ENCODE measurements at places on chromosomes 13 and 19.
A peak's percentile ranks its signal among the peaks of the same experiment; 100 is the strongest.

- no peak for DNase-seq
Measured at GRCh38 chr19:13700621-13701020, 63.7 kb upstream of the MRI1 start.

DNA sequence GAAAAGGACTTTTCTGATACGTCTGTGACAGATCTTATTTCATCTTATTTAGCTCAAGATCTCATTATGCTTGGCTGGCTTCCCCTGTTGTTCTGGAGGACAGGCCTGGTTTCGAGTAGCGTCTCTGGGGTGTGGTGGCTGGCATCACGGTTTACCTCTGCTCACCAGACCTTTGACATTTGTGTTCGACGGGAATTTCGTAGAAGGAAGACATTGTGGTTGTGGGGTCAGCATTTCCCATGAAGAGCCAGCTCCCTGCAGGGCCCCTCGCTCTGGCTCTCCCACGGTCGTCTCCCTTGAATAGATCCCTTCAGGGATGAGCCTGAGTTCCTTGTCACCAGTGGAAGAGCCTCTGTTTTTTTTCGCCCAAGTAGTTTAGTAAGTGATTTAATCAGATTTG, 78.6 kb upstream of the TEX29 start:
- DNase-seq = no peak

GRCh38 chr13:42847891-42848663, 66.7 kb downstream of the FAM216B start:
- DNase-seq = no peak

- DNase-seq = peak; percentile 19
Measured at GRCh38 chr19:47510516-47511127, 4.2 kb downstream of the NAPA start.

DNA sequence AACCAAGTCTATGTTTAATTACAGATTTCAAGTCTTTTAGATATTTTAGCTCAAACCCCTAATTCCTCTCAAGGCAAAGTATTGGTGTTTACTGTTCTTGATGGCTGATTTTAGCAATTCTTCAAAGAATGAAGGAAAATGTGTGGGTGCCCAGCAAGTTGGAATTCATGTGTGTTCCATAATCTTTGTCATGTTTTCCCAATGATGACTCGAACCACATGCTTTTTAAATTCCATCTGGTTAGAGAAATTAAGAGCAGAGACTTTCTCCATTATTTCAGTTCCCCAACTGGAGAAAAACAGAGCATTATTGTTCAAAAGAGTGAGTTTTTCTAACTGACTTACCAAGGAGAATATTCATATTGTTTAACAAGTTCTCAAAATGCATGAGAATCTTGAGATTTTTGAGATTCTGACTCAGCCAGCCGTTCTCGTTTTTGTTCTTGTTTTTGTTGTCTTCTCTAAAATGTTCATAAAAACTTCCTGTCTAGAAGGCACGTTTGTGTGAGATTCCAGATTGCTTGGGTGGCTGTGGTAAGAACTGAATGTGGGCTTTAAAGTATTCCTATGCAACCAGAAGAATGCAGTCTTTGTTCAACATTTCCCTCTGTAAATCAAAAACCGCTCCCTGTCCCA, 404.7 kb downstream of the IRS2 start:
- DNase-seq = no peak

- DNase-seq = peak; percentile 88
Measured at GRCh38 chr19:4534836-4535658, at the start of gene PLIN5. Gene PLIN5, minus strand, starts transcription at chr19:4535224. Its CDS starts 1,150 bp downstream, at chr19:4534074.

GRCh38 chr13:99691552-99691951, 190.3 kb downstream of the TM9SF2 start:
- no peak for DNase-seq

DNA sequence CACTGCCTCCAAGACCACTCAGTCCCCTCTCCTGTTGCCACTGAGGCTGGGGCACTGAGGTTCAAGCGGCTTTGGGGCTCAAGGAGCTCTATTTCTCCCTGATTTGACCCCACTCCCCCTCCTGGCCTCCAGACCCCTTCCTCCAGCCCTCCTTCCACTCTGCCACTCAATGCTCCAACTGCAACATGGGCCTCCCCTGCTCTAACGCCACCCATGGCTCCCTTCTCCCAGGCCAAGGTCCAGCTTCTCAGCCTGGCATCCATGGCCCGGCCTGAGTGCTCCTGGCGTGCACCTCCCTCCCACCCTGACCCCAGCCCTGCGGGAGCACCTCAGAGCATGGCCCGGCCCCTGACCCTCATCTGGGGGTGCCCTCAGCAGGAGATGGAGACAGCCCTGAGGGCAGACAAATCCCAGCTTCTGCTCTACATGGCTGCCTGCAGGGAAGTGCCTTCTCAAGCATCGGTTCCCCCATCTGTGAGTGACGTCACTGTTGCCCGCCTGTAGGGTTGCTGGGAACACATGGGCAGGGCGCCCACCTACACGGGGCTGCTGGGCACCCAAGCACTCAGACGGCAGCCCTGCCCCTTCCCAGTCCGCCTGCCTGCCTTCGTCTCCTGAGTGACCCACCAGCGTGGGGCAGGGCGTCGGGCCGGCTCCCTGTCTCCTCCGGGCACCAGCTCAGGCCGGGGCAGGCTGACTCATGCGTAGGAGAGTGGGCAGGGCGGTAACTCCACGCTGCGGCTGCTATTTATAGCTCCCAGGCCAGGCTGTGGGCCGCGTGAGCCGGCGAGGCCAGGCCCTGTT, 1.6 kb upstream of the DIRAS1 start:
- DNase-seq = peak; percentile 77

GRCh38 chr13:106906426-106906996, 338.6 kb upstream of the ARGLU1 start:
- DNase-seq = no peak

DNA sequence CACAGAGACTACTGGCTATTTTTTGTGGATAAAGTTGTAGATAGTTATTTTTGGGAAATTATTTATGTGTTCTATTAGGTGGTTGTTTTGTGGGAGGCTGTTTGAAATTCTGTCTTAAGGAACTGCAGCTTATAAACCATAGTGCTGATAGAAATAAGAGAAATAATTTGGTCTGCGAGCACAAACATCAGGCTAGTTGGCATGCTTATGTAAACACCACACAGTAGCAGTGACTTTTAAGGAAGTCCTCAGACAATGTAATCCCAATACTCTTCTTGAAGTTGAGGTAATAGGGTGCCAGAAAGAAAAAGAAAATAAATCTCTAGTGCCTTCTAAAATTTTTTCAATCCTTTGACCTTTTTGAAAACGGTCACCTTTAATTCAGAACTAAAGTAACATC, 23.9 kb downstream of the KL start:
- no peak for DNase-seq

DNA sequence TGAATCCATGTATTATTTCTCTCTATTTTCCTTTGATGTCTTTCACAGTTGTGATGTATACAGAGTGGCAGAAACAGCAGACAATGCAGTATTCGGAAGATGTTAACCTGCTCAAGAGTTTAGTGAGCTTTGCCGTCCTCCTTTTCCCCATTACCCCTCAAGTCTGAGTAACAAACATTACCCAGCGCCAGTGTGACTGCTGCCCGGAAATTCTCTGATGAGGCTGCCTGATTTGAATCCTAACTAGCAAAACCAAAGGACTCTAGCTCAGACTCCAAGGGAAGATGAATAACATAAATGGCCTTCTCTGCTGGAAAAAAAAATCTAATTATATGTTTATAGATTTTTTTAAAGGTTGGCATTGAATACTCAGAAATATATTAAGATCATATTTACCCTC, 247.3 kb upstream of the SOX21 start:
- no peak for DNase-seq

DNA sequence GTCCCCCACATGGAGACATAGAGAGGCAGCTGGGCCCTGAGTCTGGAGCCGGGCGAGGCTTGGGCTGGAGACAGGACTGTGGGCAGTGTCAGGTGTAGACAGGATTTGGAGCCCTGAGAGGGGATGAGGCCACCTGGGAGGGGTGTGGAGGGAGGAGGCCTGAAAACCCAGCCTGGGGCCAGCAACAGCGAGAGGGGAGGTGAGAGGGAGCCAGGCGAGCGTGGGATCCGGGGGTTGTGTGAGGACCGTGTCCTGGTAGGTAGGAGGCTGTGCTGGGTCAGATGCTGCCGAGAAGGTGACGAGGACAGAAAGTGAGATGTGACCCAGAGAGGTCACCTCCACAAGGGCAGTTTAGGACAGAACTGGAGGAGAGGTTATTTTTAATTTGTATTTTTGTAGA, 7.4 kb downstream of the MPND start:
- DNase-seq = no peak

DNA sequence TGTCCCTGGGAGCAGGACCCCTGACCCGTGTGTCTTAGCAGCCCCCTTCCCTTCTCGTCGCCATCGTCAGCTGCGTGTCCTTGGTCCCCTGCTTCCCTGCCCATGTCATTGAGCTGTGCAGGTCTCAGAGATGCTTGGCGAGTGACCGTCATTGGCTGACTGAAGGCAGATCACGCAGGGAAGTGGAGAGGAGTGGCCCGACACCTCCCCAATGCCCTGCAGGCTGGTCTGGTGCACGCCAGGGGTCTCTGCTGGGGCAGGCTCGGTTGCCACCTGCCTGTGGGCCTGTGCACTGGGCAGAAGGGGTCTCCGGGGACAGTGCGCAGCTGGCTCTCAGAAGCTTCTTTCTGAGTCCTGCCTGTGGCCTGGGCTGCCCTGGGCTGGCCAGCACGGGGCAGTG, 6.2 kb downstream of the GNA11 start:
- peak; percentile 47 for DNase-seq

DNA sequence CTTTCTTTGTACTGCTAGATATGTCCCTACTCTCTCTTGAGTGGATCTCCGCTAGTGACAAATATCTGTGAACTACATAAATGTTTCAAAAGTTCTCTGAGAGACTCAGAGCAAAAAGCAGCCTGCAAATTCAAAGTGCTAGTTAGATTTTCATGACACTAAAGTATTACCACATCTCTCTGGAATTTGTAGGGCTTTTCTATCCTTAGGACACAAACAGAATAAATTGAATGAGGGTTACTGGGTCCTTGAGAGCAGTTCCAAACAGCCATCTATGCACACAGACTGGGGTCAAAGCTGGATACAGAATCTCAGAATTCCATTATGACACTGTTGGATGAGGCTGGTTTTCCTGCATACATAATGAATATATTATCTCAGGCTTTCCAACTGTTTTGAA, 953.2 kb downstream of the DIAPH3 start:
- no peak for DNase-seq

DNA sequence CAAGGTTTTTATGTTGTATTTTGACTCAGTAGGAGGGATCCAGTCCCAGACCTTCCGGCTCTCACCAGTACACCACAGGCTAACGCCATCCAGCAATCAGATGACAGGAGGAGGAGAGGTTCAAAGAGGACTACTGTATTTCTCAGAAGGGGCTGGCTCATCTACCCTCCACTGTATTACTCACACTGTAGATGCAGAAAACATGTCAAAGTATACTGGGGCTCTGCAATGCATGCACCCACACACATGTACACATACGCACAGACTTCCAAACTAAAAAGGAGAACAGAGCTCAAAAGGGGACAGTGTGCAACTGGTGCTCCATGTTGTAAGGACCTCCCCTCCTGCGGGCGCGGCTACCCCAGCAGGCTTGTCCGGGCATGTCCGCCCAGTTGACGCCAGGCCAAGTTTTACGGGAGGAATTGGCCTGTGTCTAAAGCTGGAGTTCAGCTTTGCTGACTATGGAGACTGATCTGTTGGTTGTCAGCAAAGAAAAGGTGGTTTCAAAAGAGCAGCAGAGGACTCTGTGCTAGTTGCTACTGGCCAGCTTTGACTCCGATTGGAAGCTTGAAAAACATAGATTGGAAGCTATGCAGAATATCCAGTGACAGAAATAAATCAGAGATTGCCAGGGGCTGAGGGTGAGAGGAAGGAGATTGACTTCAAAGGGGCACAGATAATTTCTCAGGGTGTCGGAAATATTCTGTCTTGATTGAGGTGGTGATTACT, 314.2 kb downstream of the DLEU7 start:
- peak; percentile 71 for DNase-seq

DNA sequence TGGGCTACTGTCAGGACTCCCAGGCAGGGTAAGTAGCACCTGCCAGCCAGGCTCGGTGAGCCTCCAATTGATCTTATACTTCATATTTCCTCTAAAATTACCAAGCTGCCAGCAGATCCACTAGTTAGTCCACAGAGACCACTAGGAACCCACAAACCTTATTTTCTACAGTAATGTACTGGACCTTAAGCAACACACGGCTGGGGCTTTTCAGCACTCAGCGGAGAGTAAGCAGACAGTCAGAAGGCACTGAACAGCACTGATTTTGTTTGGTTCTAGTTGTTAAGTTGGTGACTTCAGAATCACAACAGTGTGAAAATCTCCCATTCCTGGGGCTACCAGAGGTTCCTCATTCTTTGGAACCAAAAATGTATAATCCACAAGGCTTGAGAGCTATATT, 56.1 kb downstream of the MRPL57 start:
- DNase-seq = no peak

- no peak for DNase-seq
Measured at GRCh38 chr13:63972328-63972727, 2556.7 kb upstream of the PCDH20 start.

- no peak for DNase-seq
Measured at GRCh38 chr13:26208287-26208686, 13.8 kb downstream of the RNF6 start.

DNA sequence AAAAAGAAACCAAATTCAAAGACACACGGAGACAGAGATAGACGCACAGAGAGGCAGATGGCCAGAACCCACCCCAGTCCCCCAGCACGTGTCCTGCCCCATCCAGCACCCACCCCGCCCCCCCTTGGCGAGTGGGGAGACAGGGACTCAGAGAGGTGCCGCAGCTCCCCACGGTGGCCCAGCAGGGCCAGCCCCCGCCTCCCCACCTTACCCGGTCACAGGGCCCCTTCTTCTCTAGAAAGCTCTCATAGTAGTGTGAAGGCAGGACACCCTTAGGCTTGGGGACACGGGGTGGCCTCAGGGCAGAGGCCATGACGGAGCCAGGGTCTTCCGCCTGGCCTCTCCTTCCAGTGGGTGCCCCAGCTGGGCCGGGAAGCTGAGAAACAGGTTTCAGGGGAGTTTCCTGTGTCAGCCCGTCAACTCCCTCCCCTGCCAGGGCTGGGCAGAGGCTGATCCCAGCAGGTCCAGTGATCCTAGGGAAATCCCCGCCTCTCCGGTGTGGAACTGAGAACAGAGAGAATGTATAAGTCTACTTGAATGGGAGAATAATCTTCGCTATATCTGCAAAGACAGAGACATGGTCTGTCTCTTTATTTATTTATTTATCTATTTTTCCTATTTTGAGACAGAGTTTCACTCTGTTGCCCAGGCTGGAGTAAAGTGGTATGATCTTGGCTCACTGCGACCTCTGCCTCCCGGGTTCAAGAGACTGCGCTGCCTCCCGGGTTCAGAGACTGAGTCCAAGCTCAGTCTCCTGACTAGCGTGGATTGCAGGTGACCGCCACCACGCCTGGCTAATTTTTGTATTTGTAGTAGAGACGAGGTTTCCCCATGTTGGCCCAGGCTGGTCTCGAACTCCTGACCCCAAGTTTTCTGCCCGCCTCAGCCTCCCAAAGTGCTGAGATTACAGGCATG, at the start of gene STAP2:
Gene STAP2, minus strand, starts transcription at position 387 of the 915 bp plus-strand sequence. Its CDS starts 74 bp downstream, at position 313.
- no peak for DNase-seq

GRCh38 chr19:7504684-7505083, 11.2 kb upstream of the ZNF358 start:
- DNase-seq = no peak

Data from dorsolateral prefrontal cortex (tissue), 122 donors.